ENCODE measurements at places on chromosomes 1 and 21.

- no peak for DNase-seq
These were observed 38.4 kb downstream of the VAV3 start for GRCh38 chr1:107926436-107927080.

DNA sequence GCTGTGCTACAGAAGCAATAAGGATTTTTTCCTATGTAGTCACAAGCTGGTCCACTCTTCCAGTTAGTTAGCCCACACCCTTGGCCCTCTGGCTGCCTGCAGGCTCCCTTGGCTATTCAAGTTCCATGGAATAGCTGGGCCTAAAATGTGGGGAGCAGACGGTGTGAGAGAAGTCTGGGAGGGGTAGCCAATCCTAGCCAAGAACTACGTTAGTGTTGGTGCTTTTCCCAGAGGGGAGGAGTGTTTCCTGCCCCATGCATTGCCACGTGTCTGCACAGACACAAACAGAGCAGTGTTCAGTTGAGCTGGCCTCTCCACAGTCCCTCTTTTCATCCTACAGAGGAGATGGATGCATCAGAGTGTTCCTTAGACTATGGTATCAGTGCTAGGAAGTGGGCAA lies 59.0 kb upstream of the IPO9 start:
- DNase-seq: no peak

DNA sequence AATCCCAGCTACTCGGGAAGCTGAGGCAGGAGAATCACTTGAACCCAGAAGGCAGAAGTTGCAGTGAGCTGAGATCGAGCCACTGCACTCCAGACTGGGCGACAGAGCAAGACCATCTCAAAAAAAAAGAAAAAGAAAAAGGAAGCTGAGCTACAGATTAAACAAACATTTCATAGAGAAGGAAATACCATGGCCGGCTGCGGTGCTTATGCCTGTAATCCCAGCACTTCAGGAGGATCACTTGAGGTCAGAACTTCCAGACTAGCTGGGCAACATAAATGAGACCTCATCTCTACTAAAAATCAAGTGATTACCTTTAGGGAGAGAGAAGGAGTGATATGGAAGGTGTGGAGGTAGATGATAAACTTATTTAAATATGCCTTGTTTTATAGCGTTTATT lies 14.0 kb upstream of the CFAP126 start:
- DNase-seq: no peak

DNA sequence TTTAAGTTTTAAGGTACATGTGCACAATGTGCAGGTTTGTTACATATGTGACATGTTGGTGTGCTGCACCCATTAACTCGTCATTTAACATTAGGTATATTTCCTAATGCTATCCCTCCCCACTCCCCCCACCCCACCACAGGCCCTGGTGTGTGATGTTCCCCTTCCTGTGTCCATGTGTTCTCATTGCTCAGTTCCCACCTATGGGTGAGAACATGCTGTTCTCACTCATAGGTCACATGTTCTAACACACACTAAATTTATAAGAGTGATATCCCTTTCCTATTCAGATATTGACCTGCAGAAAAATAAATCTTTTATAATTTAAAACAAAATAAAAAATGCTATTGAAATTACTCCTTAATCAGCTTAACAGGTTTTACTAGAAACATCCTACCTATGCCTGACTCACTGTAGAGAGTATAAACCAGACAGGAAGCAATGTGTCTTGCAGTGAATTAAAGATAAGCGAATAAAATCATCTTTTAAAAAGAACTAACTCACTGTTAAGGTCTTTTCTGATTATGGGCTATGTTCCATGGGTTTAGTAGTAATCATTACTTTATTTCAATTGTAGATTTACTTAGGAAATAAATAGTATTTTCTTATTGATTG lies 82.0 kb upstream of the DPH5 start:
- DNase-seq: no peak

DNA sequence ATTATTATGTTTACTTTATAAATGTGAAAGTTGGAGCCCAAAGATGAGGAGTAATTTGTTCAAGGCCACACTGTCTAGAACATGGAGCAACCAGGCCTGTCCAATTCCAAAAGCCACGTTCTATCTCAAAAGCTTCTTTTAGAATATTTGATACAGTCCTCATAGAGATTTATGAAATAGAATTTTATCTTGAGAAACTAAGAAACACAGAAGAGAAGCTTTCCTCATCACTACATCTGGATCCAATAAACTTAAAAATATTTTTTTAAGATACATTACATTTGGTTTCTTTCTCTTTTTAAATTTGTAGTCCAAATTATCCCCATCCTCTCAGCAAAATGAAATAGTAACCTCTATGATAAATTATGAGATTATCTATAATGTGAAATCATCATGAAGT lies 58.9 kb downstream of the DDAH1 start:
- DNase-seq: no peak

DNA sequence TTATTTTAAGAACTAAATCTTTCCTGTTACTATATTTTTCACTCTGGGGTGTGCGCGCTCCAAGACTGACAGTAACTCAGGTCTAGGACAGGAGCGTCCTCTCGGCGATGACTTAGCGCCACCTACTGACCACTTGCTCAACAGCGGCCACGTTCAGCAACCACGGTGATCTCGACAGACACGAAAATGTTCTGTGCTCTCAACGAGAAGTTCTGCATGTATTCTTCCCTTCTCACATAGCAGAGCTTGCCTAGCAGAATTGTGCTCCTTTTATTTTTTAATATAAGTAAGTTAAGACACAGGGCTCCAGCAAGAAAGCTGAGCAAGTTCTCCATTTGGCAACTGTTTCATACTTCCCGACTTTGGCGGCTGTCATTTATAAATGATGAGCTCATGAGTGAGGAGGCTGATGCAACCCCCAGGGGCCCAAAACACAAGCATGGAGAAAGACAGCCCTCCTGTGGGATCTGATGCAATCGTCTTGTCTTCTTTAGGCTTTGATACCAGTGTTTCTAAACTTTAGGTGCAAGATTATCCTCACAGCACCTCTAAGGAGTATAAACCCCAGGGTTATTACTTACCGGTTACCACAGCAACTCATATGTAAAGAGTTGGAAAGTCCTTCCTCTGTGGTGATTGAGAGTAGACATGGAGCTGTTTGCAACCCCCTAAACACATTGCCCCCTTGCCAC lies 92.6 kb downstream of the HHIPL2 start:
- DNase-seq: peak; percentile 74

GRCh38 chr1:93453911-93454310 lies 6.0 kb downstream of the FNBP1L start:
- no peak for DNase-seq

GRCh38 chr1:44677201-44677766 lies 2.8 kb downstream of the ARMH1 start:
- DNase-seq: no peak

DNA sequence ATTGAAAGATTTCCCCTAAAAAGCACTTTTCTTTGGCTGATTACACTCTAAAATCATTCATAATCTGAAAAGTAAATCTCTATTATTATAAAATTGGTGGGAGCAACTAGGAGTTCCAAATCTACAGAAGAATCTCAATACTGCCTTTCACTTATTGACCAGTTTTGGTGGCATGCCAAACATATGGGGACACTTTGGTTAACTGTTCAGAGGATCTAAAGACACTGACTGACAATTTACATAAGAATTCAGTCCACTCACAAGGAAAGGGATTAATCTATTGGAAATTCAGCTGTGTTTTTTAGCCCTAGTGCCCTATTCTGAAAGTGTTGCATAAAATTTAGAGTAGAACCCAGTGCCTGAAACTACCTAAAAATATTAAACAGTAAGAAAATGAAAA lies 113.6 kb downstream of the LRRC40 start:
- DNase-seq: no peak

DNA sequence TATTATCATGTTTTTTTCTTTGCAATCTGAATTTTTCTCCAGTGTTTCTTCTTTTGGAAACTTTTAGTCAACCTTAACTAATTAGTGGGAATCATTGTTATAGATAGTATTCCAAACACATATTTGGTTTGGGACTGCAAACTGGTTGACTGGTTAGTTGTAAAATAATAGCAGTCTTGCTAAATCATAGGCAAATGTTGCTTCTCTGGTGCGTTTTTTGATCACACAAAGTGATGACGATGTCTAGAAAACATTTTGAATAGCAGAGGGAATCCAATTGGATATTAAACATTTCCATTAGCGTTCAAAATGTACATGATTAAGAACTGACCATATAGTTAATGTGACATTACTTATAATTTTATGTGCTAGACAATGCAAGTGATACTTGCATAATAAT lies 4.5 kb downstream of the DNAJB4 start:
- no peak for DNase-seq
